ENCODE measurements at places on chromosomes 11 and 22.

GRCh38 chr11:99952816-99953215 is 734.3 kb upstream of the ARHGAP42 start:
- no peak for DNase-seq
- H3K4me1 ChIP-seq: no peaks in the 10 kb centered on the region
- no peaks in the 10 kb centered on the region for H3K36me3 ChIP-seq

GRCh38 chr11:28077521-28077920 is 30.4 kb downstream of the KIF18A start:
- DNase-seq: no peak
- no peak overlapping the region for H3K4me3 ChIP-seq
- H3K27me3 ChIP-seq: no peaks in the 10 kb centered on the region
- no peaks in the 10 kb centered on the region for H3K36me3 ChIP-seq

GRCh38 chr11:616320-617198 is 809 bp upstream of the IRF7 start:
- peaks cover 28% of the 10 kb centered on the region for H3K4me1 ChIP-seq
- DNase-seq: no peak
- H3K36me3 ChIP-seq: peaks cover 18% of the 10 kb centered on the region
- peak overlapping the region; percentile 92 for H3K27ac ChIP-seq
- peak overlapping the region; percentile 76 for H3K4me3 ChIP-seq

- H3K4me1 ChIP-seq: no peaks in the 10 kb centered on the region
- no peaks in the 10 kb centered on the region for H3K27me3 ChIP-seq
Observed at GRCh38 chr11:5986885-5987284, at the start of gene OR52L1. TSS of gene OR52L1 (minus strand) at chr11:5986985. CDS start at chr11:5986930, 55 bp downstream.

GRCh38 chr22:19361501-19362103 is 69.9 kb downstream of the HIRA start:
- H3K36me3 ChIP-seq: peaks cover 84% of the 10 kb centered on the region
- no peaks in the 10 kb centered on the region for H3K27me3 ChIP-seq
- H3K27ac ChIP-seq: no peak overlapping the region
- no peak for DNase-seq

- H3K27ac ChIP-seq: no peak overlapping the region
- no peaks in the 10 kb centered on the region for H3K36me3 ChIP-seq
- DNase-seq: no peak
Observed at GRCh38 chr22:46405901-46406300, 70.4 kb downstream of the TRMU start.

GRCh38 chr22:28560046-28560742 is 119.4 kb downstream of the TTC28 start:
- H3K4me3 ChIP-seq: no peak overlapping the region
- H3K27me3 ChIP-seq: no peaks in the 10 kb centered on the region
- no peaks in the 10 kb centered on the region for H3K36me3 ChIP-seq
- peaks cover 8% of the 10 kb centered on the region for H3K4me1 ChIP-seq
- no peak overlapping the region for H3K27ac ChIP-seq
- DNase-seq: no peak

- H3K27ac ChIP-seq: no peak overlapping the region
- no peak for DNase-seq
- H3K27me3 ChIP-seq: no peaks in the 10 kb centered on the region
Observed at GRCh38 chr11:70317581-70318305, 47.3 kb downstream of the PPFIA1 start.

- H3K4me3 ChIP-seq: peak overlapping the region; percentile 24
- H3K27ac ChIP-seq: peak overlapping the region; percentile 49
- no peaks in the 10 kb centered on the region for H3K27me3 ChIP-seq
- DNase-seq: no peak
Observed at GRCh38 chr11:95241681-95242081, 10.7 kb upstream of the SESN3 start.

GRCh38 chr22:20788627-20789344 is 14.9 kb downstream of the SERPIND1 start:
- H3K4me3 ChIP-seq: no peak overlapping the region
- H3K36me3 ChIP-seq: peaks cover 58% of the 10 kb centered on the region
- no peak overlapping the region for H3K27ac ChIP-seq
- peaks cover 7% of the 10 kb centered on the region for H3K4me1 ChIP-seq
- no peaks in the 10 kb centered on the region for H3K27me3 ChIP-seq

DNA sequence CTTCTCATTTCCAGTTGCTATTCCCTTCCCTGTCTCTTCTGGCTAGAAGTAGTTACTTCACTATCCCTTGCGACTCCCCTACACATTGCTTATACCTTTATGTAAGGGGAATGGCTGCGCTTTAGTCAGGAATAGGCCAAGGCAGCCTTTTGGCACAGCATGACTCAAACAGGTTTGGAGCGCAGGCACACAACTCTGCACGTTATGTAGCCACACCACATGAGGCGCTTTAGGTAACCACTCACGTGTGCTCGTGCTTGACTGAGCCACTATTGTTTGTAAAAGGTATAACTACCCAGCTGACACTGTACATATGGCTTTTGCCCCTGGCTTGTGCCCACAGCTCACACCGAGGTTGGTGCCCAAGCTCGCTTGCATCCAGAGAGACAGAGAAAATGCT is 46.7 kb upstream of the LIPT2 start:
- H3K27me3 ChIP-seq: no peaks in the 10 kb centered on the region
- no peaks in the 10 kb centered on the region for H3K36me3 ChIP-seq
- no peak overlapping the region for H3K4me3 ChIP-seq
- H3K27ac ChIP-seq: no peak overlapping the region

- H3K27ac ChIP-seq: no peak overlapping the region
- no peaks in the 10 kb centered on the region for H3K27me3 ChIP-seq
- no peak overlapping the region for H3K4me3 ChIP-seq
- no peak for DNase-seq
Observed at GRCh38 chr11:1650034-1650917, 20.7 kb downstream of the KRTAP5-5 start.

GRCh38 chr11:72930008-72930407 is 115.8 kb downstream of the ATG16L2 start:
- H3K27me3 ChIP-seq: no peaks in the 10 kb centered on the region
- H3K4me3 ChIP-seq: no peak overlapping the region
- no peaks in the 10 kb centered on the region for H3K4me1 ChIP-seq
- H3K36me3 ChIP-seq: no peaks in the 10 kb centered on the region

- no peak for DNase-seq
- H3K27ac ChIP-seq: no peak overlapping the region
- no peaks in the 10 kb centered on the region for H3K4me1 ChIP-seq
- H3K4me3 ChIP-seq: no peak overlapping the region
Observed at GRCh38 chr11:128389461-128389976, 197.8 kb downstream of the ETS1 start.

- peaks cover 20% of the 10 kb centered on the region for H3K4me1 ChIP-seq
- H3K27me3 ChIP-seq: no peaks in the 10 kb centered on the region
- no peak overlapping the region for H3K4me3 ChIP-seq
- no peak overlapping the region for H3K27ac ChIP-seq
Observed at GRCh38 chr11:36458129-36458915, 51.8 kb downstream of the TRAF6 start.

DNA sequence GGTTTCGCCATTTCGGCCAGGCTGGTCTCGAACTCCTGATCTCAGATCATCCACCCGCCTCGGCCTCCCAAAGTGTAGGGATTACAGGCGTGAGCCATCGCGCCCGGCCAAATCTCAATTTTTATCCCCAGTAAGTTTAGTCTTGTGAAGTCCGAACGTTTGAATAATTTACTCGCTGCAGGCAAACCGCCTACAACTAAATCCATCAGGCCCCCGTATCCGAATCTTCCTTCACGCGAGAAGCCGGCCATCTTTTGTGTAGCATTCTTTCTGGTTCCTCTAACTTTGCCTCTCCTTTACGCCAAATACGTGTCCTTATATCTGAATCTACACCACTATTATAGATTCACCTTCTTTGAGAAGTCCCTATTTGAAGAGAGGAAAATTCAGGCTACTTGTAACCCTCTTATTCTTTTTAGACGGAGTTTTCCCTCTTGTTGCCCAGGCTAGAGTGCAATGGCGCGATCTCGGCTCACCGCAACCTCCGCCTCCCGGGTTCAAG is 581 bp upstream of the EIF3L start:
- no peak for DNase-seq
- no peaks in the 10 kb centered on the region for H3K27me3 ChIP-seq
- peak overlapping the region; percentile 92 for H3K27ac ChIP-seq
- H3K4me3 ChIP-seq: peak overlapping the region; percentile 66
- H3K36me3 ChIP-seq: peaks cover 32% of the 10 kb centered on the region

- no peaks in the 10 kb centered on the region for H3K27me3 ChIP-seq
- no peak for DNase-seq
- no peak overlapping the region for H3K27ac ChIP-seq
Observed at GRCh38 chr11:79059141-79059540, 381.7 kb downstream of the TENM4 start.

- no peaks in the 10 kb centered on the region for H3K27me3 ChIP-seq
- DNase-seq: peak; percentile 86
- H3K4me1 ChIP-seq: peaks cover 31% of the 10 kb centered on the region
- peak overlapping the region; percentile 61 for H3K27ac ChIP-seq
Observed at GRCh38 chr11:62508336-62509058, 38.1 kb downstream of the AHNAK start.

DNA sequence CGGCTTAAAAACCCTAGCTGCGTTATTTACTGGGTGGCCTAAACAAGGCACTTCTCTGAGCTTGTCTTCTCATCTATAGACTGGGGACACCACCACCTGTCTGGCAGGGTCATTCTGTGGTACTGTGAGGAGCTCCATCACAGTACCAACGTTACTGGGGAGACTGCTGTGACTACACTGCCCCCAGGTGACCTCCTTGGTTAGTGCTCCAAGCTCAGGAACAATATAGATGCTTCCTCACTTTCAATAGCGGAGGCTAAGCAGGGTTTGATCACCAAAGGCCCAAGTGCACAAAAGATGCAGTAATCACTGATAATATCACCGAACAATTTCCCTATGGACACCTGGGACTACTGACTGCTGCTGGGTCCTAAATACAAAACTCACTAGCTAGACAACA is 18.8 kb downstream of the PRPF19 start:
- peaks cover 6% of the 10 kb centered on the region for H3K4me1 ChIP-seq
- H3K27me3 ChIP-seq: no peaks in the 10 kb centered on the region
- H3K27ac ChIP-seq: no peak overlapping the region
- H3K36me3 ChIP-seq: peaks cover 6% of the 10 kb centered on the region
- no peak for DNase-seq

DNA sequence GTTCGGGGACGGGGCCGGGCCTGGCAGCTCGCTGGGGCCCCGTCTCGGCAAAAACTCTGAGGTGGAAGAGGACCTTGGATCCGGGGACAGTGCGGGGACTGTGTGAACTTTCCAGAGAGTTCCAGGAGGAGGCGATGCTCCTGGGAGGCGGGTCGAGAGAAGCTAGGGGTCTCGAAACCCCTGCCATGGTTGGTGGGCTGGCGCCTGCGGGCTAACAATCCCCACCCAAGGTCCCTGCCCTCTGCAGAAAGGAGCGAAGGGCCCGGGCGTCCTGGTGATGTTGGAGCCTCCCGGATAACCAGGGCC is 4.7 kb upstream of the GRK2 start:
- DNase-seq: no peak
- peaks cover 29% of the 10 kb centered on the region for H3K4me1 ChIP-seq
- no peak overlapping the region for H3K27ac ChIP-seq
- peak overlapping the region; percentile 35 for H3K4me3 ChIP-seq
- no peaks in the 10 kb centered on the region for H3K27me3 ChIP-seq
- H3K36me3 ChIP-seq: peaks cover 6% of the 10 kb centered on the region

- no peak for DNase-seq
- no peaks in the 10 kb centered on the region for H3K4me1 ChIP-seq
Observed at GRCh38 chr11:36840378-36840777, 242.3 kb upstream of the RAG2 start.

DNA sequence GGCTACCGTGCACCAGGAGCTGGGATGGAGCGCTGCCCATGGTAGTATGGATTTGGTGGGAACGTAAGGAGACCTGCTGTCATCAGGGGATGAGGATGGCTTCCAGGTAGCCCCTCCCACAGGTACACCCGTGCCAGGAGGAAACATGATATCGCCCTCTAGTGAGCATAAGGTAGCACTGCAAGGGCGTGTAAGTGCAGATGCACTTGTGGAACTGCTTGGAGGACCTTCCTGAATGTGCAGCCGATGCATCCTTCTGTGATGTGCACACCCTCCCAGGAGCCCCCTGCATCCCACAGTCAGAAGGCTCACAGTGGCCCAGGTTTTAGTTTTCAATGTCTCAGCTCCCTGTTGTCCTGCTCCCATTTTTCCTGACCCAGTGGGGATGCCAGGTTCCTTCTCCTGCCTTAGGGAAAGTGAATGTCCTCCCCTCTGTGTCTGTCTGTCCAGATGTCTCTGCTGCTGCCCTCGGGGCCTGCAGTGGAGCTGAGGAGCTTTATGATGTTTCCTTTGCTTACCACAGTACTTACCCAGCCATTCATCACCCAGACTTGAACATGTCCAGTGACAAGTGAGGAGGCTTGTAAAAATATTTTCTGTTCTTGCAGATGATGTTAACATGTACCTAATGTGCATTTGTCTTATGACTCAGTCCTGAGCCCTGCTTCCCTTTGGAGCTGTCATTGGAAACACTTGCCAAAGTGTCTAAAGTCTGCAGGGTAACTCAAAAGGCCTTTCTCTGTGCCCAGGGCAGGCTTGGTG is 49.2 kb downstream of the DBX1 start:
- H3K4me3 ChIP-seq: no peak overlapping the region
- H3K4me1 ChIP-seq: peaks cover 10% of the 10 kb centered on the region
- H3K27ac ChIP-seq: no peak overlapping the region
- H3K27me3 ChIP-seq: no peaks in the 10 kb centered on the region

- peaks cover 6% of the 10 kb centered on the region for H3K27me3 ChIP-seq
- H3K27ac ChIP-seq: no peak overlapping the region
- H3K4me3 ChIP-seq: no peak overlapping the region
- DNase-seq: no peak
- no peaks in the 10 kb centered on the region for H3K36me3 ChIP-seq
Observed at GRCh38 chr22:49150801-49151221, 676.9 kb downstream of the BRD1 start.

GRCh38 chr11:6202041-6202440 is 3.0 kb downstream of the OR52W1 start:
- H3K27me3 ChIP-seq: no peaks in the 10 kb centered on the region
- H3K4me1 ChIP-seq: no peaks in the 10 kb centered on the region
- H3K36me3 ChIP-seq: peaks cover 29% of the 10 kb centered on the region

DNA sequence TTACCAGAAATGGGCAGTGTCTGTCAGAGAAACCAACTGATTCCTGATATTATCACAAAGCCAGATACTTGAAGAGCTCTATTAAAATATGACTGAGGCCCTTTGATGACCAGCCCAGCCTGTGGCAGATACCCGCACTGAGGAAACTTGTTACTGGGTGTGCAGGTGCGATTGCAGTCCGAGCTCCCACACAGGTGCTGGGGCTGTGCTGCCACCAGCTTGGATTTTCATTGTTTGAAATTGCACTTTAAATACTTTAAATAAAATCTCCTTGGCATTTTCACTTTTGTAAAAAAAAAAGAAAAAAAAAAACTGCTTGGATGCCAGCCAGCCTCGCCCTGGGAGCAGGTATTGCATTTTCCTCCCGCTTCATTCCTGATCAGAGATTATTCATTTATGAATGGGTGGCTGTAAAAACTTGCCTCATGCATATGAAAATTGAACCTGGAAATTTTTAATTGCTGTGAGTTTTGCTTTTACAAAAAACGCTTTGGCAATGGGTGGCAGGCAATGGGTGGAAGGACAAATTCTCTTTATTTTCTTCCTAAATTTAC is 21.2 kb downstream of the EHF start:
- peak overlapping the region; percentile 55 for H3K27ac ChIP-seq
- no peak overlapping the region for H3K4me3 ChIP-seq
- peaks cover 8% of the 10 kb centered on the region for H3K4me1 ChIP-seq
- H3K27me3 ChIP-seq: no peaks in the 10 kb centered on the region
